Activated naive CD4-positive, alpha-beta T cell treated with anti-CD3 and anti-CD28 coated beads, Interleukin-2, amount 50 U/mL, for 72 hours (primary cell): ENCODE measurements at places on chromosomes 3 and 15.
A peak's percentile ranks its signal among the peaks of the same experiment; 100 is the strongest.

DNA sequence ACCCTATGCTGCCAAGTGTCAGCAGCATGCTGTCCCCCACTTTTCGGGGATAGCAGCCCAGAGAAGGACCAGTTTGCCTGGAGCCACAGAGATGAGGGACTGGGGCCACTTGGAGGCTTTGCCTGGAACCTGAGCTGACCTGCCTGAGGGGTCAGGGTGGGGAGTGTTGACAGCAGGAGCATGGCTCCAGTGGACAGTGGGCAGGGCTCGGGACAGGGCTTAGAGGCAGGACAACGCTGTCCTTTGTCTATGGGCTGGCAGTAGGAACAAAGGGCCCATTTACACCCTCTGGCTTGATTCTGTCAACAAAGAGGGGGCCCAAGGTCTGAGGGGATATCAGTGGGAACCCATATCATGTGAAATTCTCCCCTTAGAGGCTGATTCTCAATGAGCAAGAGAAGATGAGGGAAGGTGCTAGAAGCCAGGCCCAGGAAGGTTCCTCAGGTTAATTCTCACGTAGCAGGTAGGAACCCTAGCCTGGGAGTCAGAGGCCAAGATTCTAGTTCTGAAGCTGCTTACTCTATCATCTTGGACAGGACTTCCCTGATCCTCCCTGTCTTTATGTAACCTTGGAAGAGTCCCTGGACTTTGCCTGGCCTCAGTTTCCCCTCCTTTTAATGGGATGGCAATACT lies 29.7 kb upstream of the HHATL start:
- DNase-seq = no peak

DNA sequence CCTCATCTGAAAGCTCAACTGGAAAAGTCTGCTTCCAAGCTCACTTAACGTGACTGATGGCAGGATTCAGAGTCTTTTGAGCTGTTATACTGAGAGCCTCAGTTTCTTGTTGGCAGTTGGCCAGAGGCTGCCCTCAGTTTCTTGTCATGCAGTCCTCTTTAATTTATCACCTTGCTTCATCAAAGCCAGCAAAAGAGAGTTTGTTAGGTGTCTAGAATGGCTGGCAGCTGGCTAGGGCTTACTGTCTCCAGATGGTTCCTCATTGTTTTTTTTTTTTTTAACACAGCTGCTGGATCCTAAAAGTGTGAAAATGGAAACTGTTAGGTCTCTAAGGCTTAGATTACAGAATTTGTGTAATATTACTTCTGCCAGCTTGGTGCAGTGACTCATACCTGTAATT lies 310.6 kb downstream of the PDCD6IP start:
- DNase-seq = no peak

DNA sequence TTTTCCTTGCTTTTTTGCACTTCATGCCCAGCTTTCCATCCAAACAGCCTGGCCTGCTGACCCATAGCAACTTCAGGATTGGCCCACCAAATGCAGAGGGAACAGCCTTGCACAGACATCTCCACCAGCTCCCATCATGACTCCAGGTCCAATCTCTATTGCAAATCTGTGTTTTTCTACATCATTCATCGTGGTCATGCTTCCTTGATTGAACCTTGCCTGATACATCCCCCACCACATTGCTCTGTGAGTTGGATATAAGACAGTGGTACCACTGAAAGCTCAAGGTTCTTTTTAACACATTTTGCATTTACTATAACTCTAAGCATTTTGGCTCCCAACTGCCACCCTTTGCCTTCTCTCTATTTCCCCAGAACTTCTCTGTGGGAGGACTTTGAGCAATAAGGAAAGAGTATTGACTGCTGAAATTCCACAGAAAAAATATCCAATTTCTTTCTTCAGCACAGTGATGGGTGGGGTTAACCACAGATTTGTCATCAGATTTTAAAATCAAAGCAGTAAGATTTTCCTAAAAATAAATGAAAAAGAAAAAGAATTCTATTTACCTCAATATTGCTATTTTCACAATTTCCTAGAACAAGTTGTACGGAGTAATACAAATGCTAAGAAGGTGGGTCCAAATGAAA lies 114.6 kb upstream of the GALNT15 start:
- DNase-seq = no peak

DNA sequence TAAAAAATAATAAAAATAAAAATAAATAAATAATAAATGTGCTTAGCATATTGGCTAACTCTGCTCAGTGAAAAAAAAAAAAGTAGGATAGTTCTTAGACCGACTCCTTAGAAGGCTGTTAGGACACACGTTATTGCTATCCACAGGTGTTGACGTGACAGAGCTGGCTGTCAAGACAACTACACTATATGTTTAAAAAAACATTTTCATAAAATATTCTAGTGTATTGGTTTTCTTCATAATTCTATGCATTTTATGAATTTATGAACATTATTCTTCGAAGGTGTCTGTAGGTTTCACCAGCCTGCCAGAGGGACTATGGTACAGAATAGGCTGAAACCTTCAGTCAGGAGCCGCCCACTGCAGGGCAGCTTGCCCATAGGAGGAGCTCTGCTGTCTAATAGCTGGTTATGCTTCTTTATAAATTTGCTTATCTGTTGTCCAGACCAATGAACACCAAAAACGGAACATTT lies 9.2 kb downstream of the TM4SF1 start:
- no peak for DNase-seq

- DNase-seq = no peak
These were observed 248.2 kb upstream of the GPR149 start for GRCh38 chr3:154678041-154678654.

DNA sequence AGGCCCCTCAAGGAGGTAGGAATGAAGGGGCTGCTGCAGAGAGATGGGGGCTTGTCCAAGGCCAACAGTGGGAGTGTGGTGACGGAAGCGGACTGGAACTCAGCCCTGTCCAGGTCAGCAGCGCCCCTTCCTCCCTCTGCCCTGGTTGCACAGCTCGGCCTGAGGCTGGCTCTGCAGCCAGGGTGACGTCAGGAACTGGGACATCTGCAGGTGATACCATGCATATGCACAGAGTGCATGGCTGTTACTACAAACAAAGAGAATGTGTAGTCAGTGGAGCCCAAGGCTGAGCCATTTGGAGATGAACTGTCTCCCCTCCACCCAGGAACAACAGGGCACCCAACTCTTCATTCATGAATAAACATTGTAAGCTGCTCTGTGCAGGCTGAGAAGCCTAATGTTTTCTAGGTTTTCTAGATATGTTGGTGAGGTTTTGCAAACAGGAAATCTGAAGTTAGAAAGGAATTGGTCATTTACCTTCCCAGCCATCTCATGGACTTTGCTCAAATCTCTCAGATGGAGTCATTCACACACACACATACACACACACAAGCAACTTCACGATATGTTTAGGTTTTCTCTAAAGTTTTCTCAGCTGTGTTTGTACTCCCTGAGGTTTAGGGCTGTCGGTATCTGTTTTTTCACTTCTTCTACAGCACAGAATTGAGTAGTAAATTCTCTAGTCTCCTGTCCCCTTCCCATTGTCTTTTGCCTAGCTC lies 117.2 kb downstream of the TLE3 start:
- no peak for DNase-seq

DNA sequence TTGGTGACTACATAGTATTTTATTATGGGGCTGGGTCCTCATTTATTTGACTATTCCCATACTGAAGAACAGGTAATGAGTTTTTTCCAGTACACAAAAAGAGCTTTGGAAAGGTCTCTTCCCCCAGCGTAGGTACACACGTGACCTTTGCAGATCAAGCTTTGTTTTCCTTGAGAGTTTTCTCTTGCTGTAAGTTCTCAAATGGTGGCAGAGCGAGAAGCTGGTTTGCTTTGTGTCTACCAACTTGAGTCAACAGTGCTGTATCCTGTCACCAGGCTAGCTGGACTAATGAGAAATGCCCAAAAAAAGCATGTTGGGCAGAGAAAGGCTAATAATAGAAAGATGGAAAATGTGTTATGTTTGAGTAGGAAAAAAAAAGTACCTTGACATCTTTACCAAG lies 21.7 kb downstream of the GXYLT2 start:
- DNase-seq = no peak

GRCh38 chr15:38062696-38063095 lies 128.3 kb downstream of the TMCO5A start:
- no peak for DNase-seq

DNA sequence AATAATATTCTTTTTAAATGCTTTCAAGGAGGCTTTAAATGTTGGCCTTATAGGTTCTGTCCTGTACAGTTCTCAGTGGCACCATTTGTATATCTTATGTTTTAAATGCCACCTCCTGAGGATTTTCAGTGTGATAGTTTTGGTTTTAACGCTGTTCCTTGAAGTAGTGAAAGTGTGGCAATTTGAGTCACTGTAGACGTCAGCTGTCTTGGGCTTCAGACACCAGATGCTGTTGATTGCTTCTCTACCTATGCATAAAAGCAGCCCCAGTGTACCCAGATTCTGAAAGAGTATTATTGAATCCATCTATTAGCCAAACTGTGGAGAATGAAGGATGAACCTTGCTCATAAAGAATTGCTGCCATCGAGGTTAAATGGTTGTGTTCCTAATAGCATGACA lies 316.8 kb upstream of the GBE1 start:
- no peak for DNase-seq

DNA sequence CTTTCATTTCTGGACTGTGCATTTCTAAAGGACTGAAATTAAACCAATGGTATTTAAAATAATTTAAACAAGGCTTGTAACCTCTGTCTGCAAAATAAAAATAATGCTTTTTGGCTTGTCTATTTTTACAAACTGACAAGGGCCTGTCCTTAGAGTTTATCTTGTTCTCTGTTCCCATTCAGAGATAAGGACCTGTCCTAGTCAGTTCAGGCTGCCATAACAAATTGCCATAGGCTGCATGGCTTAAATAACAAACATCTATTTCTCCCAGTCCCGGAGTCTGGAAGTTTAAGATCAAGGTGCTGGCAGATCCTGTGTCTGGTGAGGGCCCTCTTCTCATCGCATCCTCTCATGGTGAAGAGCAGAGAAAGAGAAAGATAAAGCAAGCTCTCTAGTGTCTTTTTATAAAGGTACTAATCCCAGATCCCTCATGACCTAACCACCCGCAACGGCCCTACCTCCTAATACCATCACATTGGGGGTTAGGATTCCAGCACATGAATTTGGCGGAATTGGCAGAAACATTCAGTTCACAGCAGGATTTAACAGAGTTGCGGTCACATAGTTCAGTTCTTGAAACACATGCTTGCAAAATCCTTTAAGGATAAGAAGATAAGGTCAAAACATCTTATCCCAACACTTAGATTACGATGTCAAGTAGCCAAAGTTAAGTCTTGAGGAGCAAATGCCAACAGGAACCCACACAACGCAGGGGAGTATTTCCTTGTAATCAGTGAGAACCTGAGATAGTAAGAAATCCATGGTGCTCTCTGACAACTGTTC lies 17.8 kb downstream of the KBTBD8 start:
- no peak for DNase-seq

DNA sequence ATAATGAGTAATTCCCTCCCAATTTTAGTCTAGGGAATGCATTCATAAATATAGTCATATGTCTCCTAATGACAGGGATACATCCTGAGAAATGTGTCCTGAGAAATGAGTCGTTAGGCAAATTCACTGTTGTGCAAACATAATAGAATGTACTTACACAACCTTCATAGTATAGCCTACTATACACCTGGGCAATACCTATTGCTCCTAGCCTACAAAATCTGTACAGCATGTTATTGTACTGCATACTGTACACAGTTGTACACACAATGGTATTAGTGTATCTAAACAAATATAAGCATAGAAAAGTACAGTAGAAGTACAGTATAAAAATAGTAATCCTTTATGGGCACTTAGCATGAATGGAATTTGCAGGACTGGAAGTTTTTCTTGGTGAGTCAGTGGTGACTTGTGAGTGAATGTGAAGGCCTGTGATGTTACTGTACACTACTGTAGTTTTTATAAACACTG lies 6.6 kb downstream of the DTWD1 start:
- no peak for DNase-seq

DNA sequence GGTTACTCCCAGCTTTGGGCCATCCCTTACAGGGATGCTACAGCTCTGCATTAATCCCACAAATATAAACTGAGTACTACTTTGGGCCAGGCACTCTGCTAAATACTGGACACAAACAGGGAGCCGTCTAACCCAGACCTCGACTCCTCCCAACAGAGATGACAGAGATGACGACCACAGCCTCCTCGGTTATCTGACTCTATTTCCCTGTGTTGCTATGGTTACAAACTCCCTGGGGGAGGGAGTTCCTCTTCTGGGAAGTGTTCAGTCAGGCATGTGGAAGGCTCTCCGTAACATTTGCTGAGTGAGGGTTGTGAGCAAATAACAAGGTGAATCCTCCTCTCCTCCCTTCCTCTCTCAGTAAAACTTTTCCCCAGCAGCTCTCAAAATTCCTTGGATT lies 6.7 kb upstream of the CMTM7 start:
- DNase-seq = no peak

- DNase-seq = no peak
These were observed 16.2 kb upstream of the MAGEF1 start for GRCh38 chr3:184728010-184728527.

GRCh38 chr3:110624576-110624975 lies 447.0 kb upstream of the NECTIN3 start:
- DNase-seq = no peak

DNA sequence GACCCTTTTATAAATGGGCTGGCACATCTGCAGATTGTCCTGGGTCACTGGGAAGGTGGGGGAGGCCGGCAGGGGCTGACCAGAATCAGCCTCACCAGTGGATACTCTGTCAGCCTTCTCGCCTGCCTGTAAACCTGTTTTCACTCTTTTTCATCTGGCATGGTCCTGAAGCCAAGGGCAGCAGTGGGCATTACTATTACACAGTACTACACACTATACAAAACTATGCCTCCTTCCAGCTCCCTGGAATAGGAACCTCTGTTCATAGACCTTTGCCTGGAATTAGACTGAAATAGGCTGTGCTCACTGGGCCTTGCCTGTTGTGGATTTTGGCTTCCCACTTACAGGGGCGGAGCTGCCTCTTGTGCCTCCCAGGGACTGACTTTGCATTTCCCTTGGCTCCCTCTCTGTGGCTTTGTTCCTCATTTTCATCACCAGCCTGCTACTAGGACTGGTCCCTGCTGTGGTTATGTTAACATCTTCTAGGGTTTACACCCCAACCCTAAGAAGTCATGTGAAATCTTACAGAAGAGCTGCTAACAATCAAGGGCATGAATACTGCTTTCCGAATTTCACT lies 120.7 kb downstream of the FNDC3B start:
- no peak for DNase-seq

- DNase-seq = no peak
These were observed 11.7 kb downstream of the SLC25A36 start for GRCh38 chr3:140953028-140953960.

DNA sequence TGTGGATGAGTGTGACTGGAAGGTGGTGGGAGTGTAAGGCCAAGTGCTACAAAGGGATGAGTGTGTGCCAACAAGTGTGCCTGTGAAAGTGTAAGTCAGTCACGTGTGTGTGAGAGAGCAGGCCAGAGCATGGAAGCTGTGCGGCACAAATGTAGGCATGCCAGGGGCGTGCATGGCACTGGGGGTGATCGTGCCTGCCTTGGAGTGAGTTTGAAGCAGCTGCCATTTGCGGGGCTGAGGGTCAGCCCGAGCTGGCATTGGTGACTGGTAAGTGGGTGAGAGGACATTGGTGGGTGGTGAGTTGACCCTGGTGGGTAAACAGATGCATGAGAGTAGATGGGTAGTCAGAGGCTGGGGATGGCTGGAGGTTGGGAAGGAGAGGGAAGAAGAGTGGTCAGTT lies 24.5 kb downstream of the CD276 start:
- no peak for DNase-seq

GRCh38 chr15:56815247-56815646 lies 81.9 kb upstream of the ZNF280D start:
- DNase-seq = no peak

GRCh38 chr3:179323197-179324110 lies 623 bp downstream of the ZNF639 start:
- DNase-seq = peak; percentile 56

- DNase-seq = no peak
These were observed 81.5 kb downstream of the PPM1L start for GRCh38 chr3:160837394-160837980.

- peak; percentile 80 for DNase-seq
These were observed 258.9 kb downstream of the UACA start for GRCh38 chr15:70504299-70504951.
